Activated CD8-positive, alpha-beta memory T cell treated with anti-CD3 and anti-CD28 coated beads for 4 hours (primary cell): ENCODE measurements at places on chromosomes 3 and 15.

- DNase-seq: no peak
Measured at GRCh38 chr3:155890671-155891190, 20.3 kb downstream of the GMPS start.

- DNase-seq: no peak
Measured at GRCh38 chr3:82736696-82737277, 975.3 kb upstream of the GBE1 start.

- DNase-seq: no peak
Measured at GRCh38 chr3:43852066-43852465, 161.3 kb downstream of the ABHD5 start.

DNA sequence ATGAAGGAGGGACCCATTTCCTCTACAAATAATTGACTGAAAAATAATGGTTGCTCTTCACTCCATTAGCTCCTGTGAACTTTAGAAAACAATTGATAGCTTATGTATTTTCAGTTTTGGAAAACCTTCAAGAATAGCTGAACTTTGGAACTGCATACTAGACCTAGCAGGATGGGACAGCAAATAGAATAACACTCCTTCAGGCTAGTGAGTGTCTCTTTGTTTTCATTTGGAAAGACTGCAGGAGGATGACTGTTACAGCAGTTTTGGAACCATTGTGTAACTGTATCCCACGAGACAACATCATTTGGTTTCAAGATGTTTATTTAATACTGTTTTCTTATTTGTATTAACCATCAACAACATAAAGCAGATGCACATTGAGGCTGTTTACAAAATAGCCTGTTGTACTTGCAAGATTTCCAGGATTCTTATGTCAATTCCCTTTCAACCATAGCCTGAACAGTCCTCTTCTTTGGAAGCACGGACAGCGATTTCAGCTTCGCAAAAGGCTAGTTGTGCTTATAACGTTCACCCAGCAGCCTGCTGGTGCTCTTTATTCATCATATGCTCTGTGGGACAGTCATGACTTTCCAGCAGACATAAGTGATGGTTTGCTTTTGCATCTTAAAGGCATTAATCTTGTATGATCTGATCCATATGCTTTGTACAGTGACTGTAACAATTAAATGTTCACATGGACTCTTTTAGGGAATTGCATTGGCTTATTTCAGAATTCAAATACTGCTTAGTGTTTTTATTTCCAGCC is 335.5 kb downstream of the IL5RA start:
- DNase-seq: no peak

- DNase-seq: no peak
Measured at GRCh38 chr3:163605915-163606314, 1472.4 kb downstream of the SI start.

GRCh38 chr15:82047453-82048400 is 1.9 kb upstream of the MEX3B start:
- no peak for DNase-seq

DNA sequence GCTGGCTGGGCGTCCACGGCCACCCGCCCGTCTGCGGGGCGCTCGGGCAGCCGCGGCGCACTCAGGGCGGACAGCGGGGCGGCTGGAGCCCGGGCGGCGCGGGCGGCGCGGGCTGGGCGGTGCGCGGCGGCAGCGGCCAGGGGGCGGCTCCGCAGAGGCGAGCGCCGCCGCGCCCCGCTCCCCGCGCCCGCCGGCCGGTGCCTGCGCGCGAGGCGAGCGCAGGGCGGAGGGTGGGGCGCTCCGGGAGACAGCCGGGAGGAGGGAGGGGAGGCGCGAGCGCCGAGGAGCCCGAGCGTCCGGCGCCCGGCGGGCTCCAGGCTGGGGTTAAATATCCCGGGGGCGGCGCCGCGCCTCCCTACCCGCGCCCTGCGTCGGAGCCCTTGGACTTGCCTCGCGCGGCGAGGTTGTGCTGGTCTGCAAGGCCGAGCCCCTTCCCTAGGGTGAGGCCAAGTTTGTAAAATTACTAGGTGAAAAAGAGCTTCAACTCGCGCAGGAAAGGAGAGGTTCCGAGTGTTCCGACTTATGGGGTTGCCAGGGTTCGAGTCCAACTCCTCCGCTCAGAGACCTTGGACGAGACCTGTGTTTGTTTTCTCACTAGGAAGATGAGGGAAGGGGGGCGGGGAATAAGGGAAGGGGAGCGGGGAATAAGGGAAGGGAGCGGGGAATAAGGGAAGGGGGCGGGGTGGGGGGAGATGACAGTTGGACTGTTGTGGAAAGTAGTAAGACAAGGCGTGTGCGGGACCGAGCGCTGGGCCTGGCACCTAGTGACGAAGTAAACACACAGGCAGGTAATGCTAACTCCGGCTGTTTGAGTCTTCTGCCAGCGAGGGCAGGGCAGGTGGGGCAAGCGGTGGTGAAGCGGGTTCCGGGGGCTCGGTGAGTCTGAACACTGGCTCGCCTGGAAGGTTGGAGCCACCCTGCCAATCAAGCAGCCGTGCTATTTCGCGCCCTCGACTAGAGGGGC is at the start of gene TNFAIP8L3:
Gene TNFAIP8L3, minus strand, starts transcription at position 301 of the 964 bp plus-strand sequence. CDS start 311 bp downstream, outside the sequence.
- DNase-seq: no peak

DNA sequence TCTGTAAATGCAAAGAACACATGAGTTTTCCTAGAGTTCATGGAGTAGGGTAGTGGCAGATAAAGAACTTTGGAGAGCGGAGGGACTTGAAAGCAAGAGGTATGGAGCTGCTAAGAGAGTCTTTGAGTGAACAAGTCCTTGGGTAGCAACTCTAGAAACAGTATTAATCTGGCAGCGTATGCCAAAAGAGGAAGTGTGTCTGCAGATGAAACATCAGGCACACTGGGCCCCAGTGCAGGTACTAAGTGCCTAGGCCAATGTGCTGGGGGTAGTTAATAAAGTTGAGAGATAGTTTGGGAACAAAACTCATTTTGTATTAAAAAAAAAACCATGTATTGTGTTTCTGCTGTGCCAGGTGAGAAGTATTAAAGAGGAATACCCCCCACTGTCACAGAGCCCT is 223.0 kb upstream of the STRIT1 start:
- DNase-seq: no peak

DNA sequence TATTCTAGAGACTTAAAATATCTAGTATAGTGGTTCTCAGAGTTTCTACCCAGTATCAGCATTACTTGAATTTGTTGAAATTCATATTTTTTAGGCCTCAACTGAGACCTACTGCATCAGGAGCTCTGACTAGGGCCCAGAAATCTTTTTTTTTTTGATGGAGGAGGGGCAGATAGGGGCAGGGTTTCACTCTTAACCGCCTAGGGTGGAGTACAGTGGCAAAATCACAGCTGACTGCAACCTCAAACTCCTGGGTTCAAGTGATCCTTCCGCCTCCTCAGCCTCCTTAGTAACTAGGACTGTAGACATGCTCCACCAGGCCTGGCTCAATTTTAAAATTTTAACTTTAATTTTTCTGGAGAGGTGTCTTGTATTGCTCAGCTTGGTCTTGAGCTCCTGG is 36.6 kb downstream of the CHD2 start:
- no peak for DNase-seq

DNA sequence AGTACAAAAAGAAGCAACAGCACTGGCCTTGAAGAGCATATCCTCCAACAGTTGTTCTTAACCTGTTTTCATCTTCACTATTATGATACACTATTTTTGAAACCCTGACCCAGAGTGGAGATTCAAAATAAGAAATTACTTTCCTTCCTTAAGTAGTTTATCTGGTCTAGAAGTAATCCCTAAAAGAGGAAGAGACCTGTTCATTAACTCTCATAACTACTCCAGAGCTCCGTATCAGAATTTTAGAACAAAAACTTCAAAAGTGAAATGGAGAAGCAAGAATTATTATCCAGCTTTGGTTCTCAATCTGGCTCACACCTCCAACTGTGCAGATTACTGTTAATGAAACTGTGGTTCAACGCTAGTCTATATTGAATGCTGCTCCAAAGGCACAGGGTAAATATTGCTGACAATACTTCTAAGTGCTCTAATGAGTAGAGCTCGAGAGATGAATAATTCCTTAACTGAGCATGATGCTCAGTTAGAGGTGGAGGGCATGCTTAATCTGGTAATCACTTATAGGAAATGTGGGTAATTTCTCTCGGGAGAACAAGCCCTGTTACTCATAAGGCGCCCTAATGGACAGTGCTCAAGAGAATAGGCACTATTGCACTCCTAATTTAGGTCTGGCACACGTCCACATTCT is 5.2 kb downstream of the LCMT2 start:
- DNase-seq: no peak

DNA sequence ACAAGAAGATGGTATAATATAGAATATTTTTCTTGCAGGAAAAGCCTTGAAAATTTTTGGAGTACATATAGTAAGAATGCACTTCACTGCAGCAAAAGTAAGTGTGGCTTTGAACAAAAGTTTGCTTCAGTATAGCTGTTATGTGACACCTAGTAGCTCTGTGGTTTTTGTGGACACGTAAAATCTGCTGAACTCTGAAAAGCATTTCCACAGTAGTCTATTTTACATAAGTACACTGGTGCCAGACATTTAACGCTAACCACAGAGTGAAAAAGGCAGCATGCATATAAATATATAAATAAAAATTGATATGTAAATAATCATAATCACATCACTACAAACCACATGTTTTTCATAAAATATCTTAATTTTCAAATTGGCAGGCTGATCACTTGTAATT is 39.8 kb downstream of the CGGBP1 start:
- DNase-seq: no peak

GRCh38 chr15:93656041-93656440 is 567.0 kb upstream of the RGMA start:
- no peak for DNase-seq

DNA sequence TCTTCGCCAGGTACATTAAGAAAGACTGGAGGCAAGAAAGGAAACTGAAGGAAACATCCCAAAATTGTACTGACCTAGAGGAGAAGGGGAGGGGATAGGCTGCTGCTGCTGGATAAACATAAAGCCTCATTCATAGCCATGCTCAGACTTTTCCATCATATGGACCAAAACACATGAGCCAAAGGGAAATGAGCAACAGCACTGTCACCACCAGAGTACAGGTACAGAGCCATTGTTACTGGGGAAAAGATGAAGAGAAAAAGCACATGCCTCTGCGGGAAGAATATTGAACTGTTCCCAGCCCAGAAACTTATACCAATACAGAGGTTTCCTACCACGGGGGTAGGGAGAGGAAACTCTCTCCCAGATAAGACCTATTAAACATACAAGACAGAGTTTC is 861.9 kb downstream of the NTRK3 start:
- no peak for DNase-seq

GRCh38 chr3:30438126-30438525 is 168.3 kb upstream of the TGFBR2 start:
- no peak for DNase-seq

DNA sequence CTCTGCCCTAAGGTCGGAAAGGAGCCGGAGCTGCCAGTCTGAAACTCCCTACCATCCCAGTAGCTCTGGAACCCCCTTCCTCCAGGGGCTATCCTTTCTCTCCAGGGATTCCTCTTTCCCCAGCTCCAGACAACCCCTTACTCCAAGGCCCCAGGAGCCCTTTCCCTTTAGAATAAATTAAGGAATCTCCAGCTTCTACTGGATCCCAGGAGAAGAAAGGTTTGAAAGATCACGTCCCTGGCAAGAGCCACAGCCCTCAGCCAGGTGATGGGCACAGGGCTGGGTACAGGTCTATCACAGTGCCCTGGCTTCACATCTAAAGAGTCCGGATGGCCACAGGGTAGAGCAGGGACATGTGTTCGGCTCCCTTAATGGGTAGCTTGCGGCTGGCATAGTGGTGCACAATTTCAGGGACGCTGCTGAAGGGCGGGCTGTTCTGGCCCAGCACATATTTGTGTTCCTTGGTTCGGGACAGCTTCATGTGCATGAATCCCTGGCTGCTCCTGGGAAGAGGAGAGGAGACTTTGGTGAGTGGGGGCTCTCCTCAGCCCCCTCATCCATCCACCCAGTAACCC is 20.0 kb downstream of the SHF start:
- no peak for DNase-seq

- no peak for DNase-seq
Measured at GRCh38 chr3:193060748-193061546, 143.3 kb upstream of the MB21D2 start.

- no peak for DNase-seq
Measured at GRCh38 chr3:172283841-172284357, 164.4 kb downstream of the GHSR start.

GRCh38 chr3:147305533-147306250 is 100.7 kb downstream of the ZIC4 start:
- no peak for DNase-seq

DNA sequence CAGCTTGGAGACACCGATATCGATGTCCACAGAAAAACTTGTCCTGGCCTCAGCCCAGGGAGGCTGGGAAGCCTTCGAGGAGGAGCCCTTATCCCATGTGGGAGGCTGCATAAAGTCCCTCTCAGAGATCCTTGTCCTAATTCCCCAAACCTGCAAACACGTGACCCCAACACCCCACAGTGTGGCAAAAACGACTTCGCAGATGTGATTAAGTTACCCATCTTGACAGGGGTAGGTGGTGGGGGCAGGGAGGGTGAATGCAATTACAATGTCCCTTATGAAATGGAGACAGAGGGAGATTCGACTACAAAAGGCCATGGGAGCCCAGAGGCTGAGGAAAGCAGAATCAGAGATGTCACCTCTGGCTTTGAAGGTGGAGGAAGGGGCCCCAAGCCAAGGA is 2.3 kb upstream of the TLR9 start:
- DNase-seq: no peak

DNA sequence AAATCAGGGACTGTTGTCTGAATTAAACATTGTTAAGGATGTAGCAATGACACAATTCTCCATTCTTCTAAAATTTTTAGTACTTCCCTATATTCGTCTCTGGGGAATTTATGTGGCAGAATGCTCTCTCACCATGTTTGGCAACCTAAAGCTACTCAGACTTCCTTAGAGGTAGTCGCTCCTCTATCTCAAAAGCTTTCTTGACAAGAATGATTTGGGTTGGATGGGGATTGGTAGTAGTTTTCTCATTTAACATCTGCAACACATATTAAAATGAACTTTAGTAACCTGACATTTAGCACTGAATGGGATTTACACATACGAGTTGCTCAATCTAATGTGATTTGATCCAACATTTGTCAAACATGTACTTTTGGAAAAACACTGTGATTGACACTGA is 233.3 kb downstream of the RBMS3 start:
- no peak for DNase-seq

- no peak for DNase-seq
Measured at GRCh38 chr15:29986946-29987345, 95.8 kb upstream of the GOLGA8J start.

DNA sequence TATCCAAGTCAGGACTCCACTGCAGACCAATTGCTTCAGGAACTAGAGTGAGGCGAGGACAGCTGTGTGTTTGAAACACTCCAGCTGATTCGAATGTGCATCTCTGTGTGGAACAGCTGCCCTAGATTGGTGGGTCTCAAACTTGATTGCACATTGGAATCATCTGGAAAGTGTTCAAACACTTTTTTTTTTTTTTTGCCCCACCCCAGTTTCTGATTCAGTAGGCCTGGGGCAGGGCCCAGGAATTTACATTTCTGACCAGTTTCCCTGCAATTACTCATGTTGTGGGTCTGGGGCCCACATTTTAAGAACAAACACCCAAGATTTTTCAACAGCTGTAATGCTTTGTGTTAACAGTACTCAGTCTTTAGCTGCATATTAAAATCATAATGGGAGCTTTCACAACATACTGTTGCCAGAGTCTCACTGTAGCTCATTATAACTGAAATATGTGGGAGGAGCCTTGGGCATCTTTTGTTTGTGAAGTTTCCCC is 156.6 kb downstream of the NR1D2 start:
- no peak for DNase-seq
